RWPE1 (cell line): ENCODE measurements at places on chromosomes 5 and 9.
A peak's percentile ranks its signal among the peaks of the same experiment; 100 is the strongest.

GRCh38 chr5:10652151-10652550 is 88.3 kb downstream of the ANKRD33B start:
- DNase-seq: no peak

GRCh38 chr5:65061250-65061973 is 292.7 kb downstream of the CWC27 start:
- no peak for DNase-seq

GRCh38 chr5:173531863-173532262 is 84.6 kb downstream of the BOD1 start:
- no peak for DNase-seq

DNA sequence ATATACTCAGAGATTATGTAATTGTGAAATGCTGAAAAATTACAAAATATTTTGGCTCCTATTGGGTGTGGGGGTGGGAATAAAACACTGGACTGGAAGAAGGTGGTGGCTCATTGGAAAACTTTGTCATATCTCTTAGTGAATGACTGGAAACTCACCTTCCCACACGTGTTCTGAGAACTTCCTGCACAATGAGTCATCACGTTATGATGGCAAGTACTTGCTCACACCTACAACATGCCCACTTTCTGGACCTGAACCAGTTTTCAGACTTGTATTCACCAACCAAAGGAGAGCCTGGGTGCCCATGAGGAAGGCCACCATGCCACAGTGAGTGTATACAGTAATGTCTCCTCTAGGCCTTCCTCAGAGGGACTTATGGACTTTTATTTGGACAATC is 294.8 kb downstream of the ASTN2 start:
- DNase-seq: peak; percentile 78

DNA sequence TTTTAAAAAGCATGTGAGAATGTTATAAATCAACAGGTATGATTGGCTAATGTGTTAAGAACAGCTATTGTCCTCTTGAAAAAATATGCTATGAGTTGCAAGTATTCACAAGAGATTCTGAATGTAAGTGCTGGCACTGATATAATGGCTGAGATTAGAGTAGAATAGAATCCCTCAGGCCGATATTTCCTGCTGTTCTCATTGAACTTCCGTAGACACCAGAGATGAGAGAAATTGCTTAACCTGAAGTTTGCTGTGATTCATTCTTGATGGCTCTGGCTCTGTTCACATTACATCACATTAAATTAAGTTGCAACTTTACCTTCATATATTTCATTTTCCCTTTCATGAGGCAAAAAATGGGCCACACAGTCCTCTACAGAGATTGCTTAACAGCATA is 114.5 kb downstream of the BAAT start:
- DNase-seq: peak; percentile 14

GRCh38 chr5:158277276-158277675 is 418.3 kb upstream of the CLINT1 start:
- DNase-seq: no peak

- DNase-seq: no peak
Observed at GRCh38 chr5:116880150-116880549, 305.5 kb upstream of the SEMA6A start.

DNA sequence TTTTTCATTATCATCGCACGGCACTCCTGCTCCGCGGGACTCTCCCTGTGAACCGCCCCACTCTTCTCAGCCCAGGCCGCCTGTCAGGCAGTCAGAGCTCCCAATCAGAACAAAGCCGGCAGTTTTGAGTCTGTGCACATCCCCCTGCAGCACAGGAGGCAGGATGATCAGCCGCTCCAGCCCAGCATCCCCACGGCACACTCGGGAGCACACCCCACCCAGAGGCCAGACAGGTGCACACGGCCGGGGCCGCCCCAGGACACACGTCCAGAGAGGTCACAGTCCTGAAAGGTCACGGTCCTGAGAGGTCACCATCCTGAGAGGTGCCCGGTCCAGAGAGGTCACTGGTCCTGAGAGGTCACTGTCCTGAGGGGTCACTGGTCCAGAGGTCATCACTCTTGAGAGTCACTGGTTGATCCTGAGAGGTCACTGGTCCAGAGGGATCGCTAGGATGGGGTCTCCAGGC is 8.4 kb downstream of the TPPP start:
- DNase-seq: no peak

- DNase-seq: no peak
Observed at GRCh38 chr9:3035579-3036332, 191.9 kb upstream of the PUM3 start.

DNA sequence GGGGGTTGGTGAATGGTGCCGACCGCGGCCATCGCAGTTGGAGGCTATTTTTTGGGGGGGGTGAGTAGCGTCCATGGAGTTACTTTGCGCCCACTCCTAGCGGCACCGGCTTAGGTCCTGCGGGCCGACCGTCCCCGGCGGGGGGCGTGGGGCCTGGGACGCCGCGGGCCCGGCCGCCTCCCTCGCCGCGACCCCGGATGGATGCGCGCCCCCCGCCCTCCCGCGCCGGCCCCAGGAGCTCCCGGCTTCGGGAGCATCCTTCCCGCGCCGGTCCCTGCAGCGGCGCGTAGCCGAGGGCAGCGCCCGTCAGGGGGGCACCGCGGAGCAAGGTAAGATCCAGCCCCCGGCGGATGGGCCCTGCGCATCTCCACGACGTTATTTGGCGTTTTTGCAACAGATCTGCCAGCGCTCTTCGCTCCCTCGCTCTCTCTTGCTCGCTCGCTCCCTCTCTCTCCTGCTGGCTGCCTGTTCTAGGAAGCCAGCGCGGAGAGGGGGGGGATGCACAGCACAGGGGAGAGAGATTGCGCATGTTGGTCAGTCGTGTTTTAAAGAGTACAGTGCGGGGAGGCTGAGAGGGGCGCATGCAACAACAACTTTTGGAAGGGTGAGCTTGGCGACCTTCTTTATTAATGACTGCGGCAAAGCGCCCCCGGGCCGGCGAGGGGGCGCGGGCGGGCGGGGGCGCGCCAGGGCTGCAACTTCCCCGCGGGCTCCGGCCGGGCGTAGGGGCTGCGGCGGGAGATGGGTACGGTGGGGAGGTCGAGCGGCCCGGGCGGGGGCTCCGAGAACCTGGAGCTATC is 413 bp downstream of the JADE2 start:
- peak; percentile 86 for DNase-seq

DNA sequence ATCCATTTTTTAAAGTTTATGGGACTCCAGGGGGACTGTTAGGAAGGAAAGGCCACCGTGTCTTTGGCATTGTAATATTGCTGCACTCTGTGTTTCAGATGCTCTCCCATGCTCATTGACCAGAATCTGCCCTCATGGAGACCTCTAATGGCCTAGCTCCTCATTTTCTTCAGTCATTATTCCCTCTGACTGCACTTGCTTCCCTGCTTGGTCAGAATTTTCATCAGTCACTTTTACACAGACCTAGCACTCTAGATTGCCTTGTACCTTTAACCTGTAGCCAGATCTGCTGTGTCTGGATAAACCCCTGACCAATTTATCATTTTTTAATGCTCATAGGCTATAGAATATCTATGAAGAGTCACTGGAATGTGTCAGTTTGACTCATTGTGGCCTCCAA is 155.5 kb upstream of the NUDT12 start:
- DNase-seq: no peak

GRCh38 chr9:95766906-95767305 is 108.6 kb upstream of the ERCC6L2 start:
- DNase-seq: no peak

GRCh38 chr9:104074876-104075275 is 19.2 kb upstream of the SMC2 start:
- DNase-seq: peak; percentile 82

- DNase-seq: peak; percentile 72
Observed at GRCh38 chr5:90802474-90803317, 244.1 kb downstream of the ADGRV1 start.

DNA sequence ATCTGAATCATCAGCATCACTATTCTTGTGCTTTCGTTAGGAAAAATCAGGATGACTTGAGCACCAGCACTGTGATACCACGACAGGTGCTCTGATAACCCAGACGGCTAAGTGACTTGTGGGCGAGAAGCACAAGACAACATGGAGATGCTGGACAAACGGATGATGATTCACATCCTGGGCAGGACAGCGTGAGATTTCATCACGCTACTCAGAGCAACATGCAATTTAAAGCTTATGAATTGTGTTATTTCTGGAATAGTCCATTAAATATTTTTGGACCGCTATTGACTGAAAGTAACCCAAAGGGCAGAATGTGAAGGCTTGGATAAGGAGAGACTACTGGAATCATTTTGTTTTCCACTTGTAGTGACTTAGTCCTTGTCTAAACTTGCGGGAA is 114.8 kb upstream of the DAPK1 start:
- peak; percentile 31 for DNase-seq

- DNase-seq: peak; percentile 95
Observed at GRCh38 chr5:82406205-82406773, 128.1 kb upstream of the RPS23 start.

DNA sequence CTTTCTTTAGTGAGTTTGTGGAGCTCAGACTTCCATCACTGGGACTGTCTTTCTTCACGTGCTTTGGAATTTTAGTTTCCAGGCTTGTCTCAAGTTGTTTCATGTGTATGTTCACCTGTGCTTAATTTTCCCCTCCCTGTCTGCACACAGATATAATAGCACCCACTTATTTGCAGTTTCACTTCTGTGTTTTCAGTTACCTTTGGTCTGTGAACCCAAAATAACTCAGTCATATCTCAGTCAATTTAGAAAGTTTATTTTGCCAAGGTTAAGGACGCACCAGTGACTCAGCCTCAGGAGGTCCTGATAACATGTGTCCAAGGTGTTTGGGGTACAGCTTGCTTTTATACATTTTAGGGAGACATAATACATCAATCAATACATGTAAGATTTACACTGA is 330.4 kb downstream of the ICE1 start:
- no peak for DNase-seq

GRCh38 chr5:9454012-9454481 is 91.8 kb downstream of the SEMA5A start:
- DNase-seq: no peak

DNA sequence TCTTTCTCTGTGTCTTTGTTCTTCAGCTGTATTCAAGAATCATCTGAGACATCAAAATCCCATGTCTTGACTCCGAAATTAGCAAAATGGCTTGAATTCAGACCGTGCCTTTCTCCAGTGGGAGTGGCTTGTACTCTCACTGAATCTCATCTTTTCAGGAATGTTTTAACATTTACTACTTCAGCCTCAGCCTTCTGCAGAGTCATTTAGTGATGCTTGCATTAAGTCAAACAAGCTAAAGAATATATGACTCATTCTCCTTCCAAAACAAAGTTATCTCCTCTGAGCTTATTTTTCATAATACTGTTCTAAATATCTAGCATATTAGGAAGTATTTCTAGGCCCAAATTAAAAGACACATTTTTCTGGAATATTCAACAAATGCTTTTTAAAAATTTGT is 205.3 kb downstream of the CDH10 start:
- DNase-seq: no peak

DNA sequence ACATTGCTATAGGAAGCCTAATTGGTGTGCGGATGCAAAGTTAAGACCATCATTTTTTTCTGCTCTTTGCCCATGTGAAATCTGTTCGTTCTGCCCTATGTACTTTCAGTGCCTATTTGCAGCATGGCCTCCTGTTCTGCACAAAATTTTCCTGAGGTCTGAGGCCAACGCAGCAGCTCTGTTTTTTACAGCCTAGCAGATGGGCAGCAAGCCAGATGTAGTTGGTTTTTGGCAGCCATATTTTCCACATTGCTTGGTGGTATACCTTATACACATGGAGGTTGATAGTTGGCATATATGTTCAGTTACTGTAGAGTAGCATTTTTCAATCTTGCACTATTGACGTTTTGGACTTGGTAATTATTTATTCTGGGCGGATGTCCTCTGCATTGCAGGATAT is 133.5 kb upstream of the MRPS30 start:
- DNase-seq: no peak

DNA sequence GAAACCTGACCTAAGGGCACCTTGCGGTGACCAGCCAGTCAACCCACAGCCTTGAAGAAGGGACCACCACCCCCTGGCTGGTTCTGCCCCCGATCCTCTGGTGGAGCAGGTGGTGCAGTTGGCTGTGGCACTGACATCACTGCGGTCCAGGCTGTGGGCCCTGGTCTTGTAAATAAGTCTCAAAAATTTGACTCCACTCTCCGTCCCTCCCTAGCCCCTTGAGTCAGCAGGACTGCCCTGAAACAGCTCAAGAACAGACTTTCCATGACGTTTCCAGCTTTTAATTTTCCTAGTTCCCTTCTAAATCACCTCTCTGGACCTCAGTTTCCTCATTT is 134.8 kb upstream of the BOD1 start:
- no peak for DNase-seq

DNA sequence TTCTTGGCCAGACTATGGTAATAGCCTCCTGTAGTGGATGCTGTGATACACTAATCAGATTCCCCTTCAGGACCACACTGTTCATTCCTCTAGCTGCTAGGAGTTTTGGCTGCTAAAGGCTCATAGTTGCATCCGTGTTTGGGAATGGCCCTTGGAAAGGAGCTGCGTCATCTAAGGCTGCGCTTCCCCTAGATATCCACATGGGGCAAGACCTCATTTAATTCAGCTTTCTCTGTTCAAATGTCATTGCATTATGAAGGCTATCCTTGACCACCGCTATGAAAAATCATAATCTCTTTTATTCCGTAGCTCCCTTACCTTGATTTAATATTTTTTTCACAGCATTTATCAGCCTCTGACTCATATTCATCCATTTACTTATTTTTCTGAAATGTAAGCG is 258.3 kb upstream of the NR4A3 start:
- DNase-seq: no peak

GRCh38 chr9:114754581-114754980 is 51.3 kb downstream of the TNFSF15 start:
- no peak for DNase-seq

DNA sequence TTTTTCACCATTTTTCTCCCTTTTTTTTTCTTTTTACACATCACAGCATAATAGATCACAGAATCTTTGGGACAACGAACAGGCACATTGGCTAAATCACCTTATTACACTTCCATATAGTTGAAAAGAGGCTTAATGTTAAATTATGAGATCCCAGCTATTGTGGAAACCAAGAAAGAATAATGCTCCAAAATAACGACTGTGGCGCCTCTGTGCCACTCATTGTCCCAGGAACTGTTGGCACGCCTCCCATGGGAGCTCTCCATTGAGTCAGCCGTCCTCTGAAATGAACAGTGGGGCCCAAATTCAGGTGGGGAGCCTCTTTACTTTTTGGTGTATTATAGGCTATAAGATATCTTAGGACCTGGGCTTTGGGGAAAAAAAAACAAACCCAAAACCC is 82.2 kb upstream of the NFIB start:
- no peak for DNase-seq
